ENCODE measurements at places on chromosomes 3 and 15.

- no peak for DNase-seq
Observed at GRCh38 chr15:31511707-31512310, 185.2 kb downstream of the KLF13 start.

DNA sequence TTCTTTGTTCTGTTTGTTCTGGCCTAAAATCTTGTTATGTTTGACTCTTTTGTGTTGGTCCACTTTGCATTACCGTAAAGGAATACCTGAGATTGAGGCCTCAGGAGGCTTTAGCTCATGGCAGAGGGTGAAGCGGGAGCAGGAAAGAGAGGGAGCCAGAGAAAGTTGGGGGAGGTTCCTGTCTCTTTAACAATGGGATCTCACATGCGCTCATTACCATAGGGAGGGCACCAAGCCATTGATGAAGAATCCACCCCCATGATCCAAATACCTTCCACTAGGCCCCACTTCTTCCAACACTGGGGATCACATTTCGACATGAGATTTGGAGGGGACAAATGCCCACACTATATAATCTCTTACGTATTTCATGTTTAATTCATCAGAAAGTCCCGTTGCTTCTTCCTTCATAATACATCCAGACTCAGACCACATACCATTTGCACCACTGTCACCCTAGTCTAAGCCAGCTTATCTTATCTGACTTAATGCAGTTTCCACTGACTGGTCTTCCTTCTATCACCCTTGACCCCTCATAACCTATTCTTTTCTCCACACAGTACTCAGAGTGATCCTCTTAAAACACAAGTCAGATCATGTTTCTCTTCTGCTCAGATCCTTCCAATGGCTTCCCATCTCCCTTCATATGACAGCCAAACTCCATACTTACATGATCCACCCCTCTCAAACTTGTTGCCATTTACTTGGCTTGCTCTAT, 13.5 kb downstream of the KBTBD8 start:
- no peak for DNase-seq

- DNase-seq: no peak
Observed at GRCh38 chr15:73196113-73196512, 143.8 kb downstream of the NEO1 start.

DNA sequence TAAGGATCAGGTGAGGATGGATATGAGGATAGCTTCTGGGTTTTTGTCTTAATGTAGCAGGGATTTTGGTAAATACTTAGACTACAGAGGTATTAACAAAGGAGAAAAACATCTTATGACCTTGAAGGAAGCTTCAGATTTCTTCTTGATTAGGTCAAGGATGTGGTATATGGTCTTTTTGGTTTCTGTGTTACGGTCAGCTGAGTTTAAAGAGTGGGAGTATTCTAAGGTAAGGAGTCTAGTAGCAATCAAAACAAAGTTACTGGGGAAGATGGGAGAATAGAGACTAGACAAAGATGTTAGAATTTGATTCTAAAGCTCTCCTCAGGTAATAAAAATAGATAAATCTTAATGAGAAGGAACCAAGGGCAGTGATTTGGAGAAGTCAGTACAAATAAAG, 6.2 kb downstream of the HMG20A start:
- no peak for DNase-seq

- DNase-seq: no peak
Observed at GRCh38 chr15:60358935-60359682, 38.7 kb downstream of the ANXA2 start.

DNA sequence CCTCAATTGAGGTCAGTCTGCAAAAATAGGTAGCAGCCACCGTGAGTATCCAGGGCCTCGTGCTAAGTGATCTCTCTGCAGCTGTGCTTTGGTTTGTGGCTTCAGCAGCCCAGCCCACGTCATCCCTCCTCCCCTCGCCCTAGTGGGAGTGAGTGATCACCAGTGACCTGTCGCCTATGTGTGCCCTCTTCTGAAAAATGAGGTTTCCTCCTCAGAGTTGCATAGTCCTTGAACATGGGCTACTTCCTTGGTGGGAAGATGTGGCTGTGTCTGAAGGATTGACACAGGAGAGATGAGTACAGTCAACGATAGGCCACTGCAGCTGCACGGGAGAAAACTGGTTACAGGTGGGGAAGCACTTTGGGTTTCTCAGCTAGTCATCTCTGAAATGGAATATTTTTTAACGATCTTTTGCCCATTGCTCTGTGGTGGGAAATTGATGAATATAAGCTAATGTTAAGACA, 144.8 kb upstream of the BHLHE40 start:
- DNase-seq: no peak

DNA sequence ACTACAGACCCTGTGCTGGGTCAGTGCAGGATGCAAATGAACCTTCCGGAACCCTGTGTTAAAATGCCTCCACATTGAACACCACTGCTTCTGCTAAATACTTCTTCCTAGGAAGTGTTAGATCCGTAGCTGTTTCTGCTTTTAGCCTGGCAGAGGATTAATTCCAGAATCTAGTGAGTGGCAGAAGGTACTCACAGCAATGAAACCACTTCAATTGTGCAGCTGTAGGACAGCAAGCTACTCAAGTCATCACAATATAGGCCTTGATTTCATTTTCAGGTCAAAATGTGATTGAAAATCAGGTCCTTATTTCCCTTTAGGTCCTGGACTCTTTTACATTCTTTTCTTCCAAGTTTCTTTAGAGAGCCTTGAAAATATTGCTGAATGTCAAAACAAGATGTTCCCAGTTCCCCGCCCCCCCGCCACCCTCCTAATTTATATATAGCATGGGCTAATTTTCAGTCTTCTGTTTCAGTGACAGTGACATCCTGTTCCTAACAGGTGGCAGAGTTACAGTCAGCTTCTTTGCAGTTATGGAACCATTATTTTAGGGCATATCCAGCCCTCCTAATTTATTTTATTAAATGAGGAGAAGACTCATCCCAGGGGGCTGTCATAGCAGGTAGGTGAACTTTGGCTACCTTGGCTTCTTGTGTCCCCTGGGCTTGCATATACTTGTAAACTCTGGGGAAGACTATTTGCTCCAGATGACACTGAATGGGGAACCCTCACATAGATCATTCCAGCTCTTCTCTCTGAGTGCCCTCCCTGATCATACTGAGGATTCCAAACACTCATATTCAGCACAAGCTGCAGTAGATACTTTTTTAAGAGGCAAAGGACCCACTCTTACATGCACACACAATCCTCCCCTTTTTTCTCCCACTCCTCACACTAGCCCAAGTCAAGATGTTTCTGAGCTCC, 28.0 kb upstream of the ARNT2 start:
- DNase-seq: no peak

- DNase-seq: no peak
Observed at GRCh38 chr3:144039661-144040060, 68.0 kb downstream of the DIPK2A start.

- DNase-seq: no peak
Observed at GRCh38 chr3:193794002-193794881, 201.2 kb downstream of the OPA1 start.

- DNase-seq: no peak
Observed at GRCh38 chr15:72999586-72999985, 52.7 kb upstream of the NEO1 start.

DNA sequence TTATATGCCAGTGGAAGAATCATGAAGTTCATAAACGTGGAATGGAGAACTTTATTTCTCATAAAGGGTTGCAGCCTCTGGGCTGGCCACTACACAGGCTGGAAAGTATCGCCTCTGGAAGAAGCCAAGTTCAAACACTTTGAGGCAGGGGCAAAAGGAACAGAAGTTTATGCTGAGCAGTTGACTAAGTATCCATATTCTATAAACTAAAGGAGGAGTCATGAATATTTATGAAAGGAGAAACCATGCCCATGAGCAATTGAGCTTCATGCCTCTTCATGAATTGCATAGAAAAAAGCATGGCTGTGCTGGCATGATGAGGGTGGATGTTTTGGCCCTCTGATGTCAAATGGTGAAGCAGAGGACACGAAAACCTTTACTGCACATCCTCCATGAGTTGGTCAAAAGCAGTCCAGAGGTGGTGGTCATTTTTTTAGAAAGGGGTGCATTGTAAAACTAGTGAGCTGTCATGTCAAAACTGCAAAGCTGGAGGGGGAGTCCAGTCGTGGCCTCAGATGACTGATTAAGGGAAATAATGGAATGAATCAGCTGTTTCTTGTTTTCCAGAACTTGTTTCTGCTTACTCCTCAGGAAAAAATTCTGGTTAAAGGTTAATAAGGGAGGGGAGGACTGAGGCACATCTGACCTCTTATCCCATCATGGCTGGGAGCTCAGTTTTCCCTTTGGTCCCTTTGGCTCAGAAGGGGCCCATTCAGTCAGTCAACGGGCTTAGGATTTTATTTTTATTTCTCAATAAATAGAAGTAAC, 276.7 kb downstream of the CHL1 start:
- DNase-seq: no peak

DNA sequence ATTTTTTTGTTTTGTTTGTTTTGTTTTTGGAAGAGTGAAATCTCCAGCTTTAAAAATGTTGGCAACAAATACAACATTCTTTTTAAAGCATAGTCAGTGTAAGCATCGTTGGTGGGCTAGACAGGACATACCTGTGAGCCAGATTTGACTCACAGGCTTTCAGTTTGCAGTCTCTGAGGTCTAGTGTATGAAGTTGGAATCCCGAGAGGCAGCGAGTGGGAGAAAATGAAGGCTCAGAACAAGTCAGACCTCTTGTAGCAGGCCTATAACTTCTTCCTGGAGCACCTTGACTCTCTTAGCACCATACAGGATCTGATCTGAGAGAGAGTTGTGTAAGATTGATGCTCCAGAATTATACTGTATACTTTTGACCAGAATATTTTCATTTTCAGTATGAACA, 60.2 kb downstream of the CNTN4 start:
- DNase-seq: no peak

DNA sequence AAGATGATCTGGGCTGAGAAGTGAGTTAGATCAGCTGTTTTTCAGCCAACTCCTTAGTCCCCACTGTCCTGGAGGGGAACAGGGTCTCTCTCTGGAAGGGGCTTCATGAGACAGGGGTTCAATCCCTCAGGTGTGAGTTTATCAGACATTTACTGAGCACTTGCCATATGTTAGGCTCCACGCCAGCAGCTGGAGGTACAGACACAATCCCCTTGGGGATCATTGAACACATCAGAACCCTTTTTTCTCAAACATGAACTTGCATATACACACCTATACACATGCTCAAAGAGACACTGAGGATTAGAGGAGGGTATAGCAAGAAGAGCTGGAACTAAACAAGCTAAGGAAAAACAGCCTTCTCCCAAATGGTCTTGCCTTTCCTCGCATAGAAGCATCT, 5.5 kb upstream of the BMF start:
- no peak for DNase-seq
